ENCODE measurements at places on chromosomes 7 and 10.
A peak's percentile ranks its signal among the peaks of the same experiment; 100 is the strongest.

- DNase-seq: no peak
These were observed 149.5 kb downstream of the RGS10 start for GRCh38 chr10:119393019-119393418.

GRCh38 chr10:88103576-88103975 is 240.2 kb downstream of the PTEN start:
- no peak for DNase-seq

GRCh38 chr10:59885430-59886134 is 20.8 kb downstream of the CCDC6 start:
- no peak for DNase-seq

- DNase-seq: peak; percentile 70
These were observed 9.6 kb downstream of the CCL26 start for GRCh38 chr7:75762350-75762917.

- peak; percentile 71 for DNase-seq
These were observed 30.4 kb downstream of the PDLIM1 start for GRCh38 chr10:95260397-95260881.

All from HTR-8/SVneo (cell line).